ENCODE measurements at places on chromosomes 1 and 21.

DNA sequence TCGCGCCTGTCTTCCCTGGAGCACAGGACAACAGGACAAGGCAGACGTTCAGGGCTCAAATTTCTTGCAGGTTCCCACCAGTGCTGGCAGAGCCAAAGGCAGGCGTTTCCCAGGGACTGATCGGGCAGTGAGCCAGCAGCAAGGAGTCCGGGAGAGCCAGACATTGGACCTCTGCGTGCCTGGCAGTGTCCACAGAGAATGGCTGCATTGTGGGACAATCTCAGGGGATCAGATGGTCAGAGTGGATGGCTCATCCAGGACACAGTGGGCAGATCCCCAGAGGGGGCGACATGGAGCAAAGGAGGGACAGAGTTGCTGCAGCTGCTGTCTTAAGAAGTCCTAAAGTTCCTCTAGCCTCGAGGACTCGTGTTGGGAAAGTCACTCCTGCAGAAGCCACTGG is 4.6 kb downstream of the TMEM63A start:
- DNase-seq: no peak

DNA sequence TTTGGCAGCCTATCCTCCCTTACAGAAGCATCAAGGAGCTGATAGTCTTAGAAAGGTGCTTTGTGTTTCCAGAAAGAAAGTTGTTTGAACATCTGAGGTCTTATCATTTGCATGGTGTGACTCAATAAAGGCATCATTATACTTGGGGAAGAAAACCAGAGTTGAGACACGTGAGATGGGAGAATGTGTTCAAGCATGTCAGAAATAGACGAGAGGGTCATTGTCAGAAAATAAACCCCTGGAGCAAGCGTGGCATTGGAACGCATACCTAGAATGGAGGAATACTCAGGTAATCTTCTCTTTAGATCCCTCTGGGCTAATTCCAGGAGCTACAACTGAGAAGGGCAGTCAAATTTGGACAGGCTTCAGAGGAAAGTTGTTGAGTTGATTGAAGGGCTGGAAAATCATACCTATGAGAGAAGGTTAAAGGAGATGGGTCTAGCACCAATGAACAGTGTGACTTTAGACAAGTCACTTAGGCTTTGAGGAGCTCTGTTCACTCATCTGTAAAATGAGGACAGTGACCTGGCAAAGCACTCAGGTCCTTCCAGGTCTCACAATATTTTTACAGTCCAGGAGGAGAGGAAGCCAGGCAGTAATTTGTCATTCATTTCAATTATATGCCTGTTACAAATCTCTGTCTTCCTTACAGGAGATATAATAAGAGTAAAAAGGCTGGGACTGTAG is 101.3 kb upstream of the C1orf21 start:
- no peak for DNase-seq

- no peak for DNase-seq
Measured at GRCh38 chr1:3207217-3207848, 138.3 kb downstream of the PRDM16 start.

GRCh38 chr1:3654549-3655281 is 2.4 kb downstream of the TP73 start:
- no peak for DNase-seq

GRCh38 chr1:38178216-38178615 is 131.6 kb upstream of the POU3F1 start:
- no peak for DNase-seq

DNA sequence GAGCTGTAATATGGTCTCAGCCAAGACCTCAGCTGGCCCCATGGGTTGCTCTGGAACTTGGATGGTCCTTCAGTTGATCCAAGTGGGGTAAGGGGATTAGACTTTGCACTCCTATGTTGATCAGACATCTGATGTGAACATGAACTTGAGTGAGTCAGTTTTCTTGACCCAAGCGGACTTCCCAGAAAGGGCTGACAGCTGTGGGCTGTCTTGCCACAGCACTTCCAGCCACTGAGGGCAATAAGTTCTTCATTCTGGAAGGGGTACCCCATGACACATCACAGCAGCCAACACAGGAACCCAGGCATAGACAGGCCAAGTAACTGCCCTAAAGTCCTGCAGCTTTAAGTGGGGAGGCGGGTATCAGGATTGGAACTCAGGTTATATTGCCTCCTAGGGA is 93.9 kb upstream of the USP24 start:
- DNase-seq: no peak

GRCh38 chr21:25515484-25516405 is 91.5 kb downstream of the MRPL39 start:
- DNase-seq: peak; percentile 16

- DNase-seq: no peak
Measured at GRCh38 chr21:42653231-42654061, at the start of gene PDE9A. TSS of gene PDE9A (plus strand) at chr21:42653621. CDS start at chr21:42653815, 194 bp downstream.

All from H4 (cell line).